ENCODE measurements at places on chromosomes 1 and 21. TPM values are rescaled to one million over a fixed set of nuclear protein-coding genes. Genes with fewer than 3 reads are reported as not detected.

Gene PTTG1IP
- total RNA-seq, result 99.5 TPM

- DNase-seq, result no peak
These were observed 28.9 kb downstream of the KCNA10 start for GRCh38 chr1:110489973-110490542.

DNA sequence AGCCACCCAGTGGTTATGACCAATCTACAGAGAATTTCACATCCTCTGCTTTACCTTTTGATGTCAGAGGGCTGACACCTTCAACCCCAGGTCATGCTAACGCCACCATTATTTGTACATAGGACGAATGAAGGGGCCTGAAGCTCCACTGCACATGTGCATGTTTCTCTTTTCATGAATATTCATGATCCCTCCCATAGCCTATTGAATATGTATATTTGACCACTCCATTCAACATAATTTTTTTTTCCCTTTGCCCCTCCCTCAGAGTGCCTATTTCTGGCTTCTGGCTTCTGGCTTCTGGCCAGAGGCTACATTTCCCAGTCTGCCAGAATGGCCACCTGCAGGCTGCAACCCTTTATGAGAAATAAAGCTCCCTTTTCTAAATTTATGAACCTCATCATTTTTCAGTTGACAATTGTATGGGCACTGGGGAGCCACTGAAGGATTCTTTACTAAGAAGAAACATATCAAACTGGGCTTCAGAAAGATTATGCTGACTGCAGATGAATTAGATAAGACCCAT lies 406.7 kb downstream of the SIPA1L2 start:
- no peak for DNase-seq

GRCh38 chr1:204321665-204322064 lies 38.1 kb downstream of the PLEKHA6 start:
- no peak for DNase-seq

DNA sequence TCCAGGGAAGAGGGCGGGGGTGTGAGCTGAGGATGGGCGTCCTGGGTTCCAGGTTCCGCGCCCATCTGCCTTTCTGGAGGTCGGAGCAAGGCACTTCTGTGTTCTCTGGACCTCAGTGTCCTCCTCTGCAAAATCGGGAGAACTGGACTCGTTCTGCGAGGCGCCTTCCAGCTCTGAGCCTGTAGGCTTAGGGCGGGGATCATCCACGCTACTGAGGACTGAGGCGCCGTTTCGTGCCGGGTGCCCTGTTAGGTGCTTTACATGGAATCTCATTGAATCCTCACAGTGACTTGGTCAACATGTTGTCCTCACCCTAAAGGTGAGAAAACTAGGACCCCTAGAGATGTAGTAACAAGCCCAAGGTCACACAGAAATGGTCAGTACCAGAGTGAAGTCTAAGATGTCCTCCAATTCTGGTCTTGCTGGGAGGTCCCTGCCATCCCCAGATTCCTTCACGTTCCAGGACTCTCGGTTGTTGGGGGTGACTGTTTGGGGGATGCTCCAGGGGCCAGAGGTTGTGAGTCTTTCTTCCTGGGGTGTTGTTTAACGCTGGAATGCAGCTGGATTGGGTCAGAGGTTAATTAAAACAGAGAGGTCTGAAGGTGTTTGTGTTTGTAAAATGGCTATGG lies 677 bp downstream of the PRKAA2 start:
- no peak for DNase-seq

- DNase-seq, result no peak
These were observed 13.6 kb upstream of the MAB21L3 start for GRCh38 chr1:116097626-116098025.

- DNase-seq, result no peak
These were observed 24.9 kb upstream of the RGS8 start for GRCh38 chr1:182709225-182709764.

Gene FCAMR
- total RNA-seq, result not detected

DNA sequence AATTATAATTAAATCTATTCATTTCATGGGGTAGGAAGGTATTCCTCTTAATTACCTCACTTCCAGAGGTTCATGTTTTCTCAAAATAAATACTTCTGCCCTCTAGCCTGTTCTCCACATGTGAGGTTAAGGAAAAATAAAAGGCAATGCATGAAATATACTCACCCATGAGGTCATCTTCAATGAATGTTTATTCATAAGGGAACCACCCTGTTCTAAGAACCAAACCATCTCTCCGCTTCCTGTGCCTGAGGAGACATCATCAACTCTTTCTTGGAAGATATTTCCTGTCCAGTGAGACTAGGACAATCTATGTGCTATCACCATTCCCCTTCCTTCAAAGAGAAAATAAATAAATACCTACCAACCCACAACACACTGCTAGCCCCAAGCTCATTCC lies 513.7 kb upstream of the PLXNA2 start:
- no peak for DNase-seq

- no peak for DNase-seq
These were observed 35.8 kb downstream of the OLFML3 start for GRCh38 chr1:114015075-114015474.

DNA sequence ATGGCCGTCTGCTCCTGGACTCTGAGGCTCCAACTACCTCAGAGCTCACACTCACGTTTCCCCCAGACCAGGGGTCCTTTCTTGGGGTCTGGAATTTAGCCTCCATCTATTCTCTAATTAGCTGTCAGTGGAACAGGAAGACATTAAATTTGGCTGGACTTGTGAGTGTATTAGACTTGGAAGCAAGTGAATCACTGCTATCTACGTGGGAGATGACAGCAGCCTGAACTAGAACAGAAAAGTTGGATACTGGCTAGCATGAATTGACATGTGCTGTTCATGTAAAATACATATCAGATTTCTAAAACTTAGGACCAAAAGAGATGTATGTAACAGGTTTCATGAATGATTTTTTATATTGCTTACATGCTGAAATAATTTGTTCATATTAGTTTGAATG lies 28.0 kb downstream of the TAF5L start:
- DNase-seq, result no peak

- no peak for DNase-seq
These were observed 96.1 kb upstream of the HIVEP3 start for GRCh38 chr1:42014823-42015222.

Gene CHI3L1
- not detected for total RNA-seq

- no peak for DNase-seq
These were observed 42.4 kb upstream of the FMO2 start for GRCh38 chr1:171142416-171143385.

- no peak for DNase-seq
These were observed 83.5 kb downstream of the MAN1C1 start for GRCh38 chr1:25700144-25700523.

Gene IL20
- total RNA-seq, result not detected

DNA sequence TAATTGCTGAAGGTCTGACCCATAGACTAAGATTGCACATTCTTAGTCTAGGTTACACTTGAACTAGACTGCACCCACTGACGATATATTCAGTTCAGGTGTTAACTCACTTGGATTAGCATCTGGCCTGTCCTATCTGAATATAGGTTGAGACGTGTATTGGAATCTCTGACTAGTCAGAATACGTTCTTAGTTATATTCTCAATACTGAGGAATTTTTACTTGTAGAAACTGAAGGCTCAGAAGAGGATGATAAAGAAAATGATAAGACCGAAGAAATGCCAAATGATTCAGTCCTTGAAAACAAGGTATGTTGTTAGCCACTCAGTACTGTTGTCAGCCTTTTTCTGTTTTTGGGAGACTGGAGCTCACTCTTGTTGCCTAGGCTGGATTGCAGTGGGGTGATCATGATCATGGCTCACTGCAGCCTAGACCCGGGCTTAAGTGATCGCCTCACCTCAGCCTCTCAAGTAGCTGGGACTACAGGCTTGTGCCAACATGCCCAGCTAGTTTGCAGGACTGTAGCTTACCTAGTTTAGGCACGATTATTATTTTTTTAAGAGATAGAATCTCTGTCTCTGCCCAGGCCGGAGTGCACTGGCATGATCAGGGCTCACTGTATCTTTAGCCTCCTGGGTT lies 10.8 kb downstream of the CCDC17 start:
- DNase-seq, result no peak

DNA sequence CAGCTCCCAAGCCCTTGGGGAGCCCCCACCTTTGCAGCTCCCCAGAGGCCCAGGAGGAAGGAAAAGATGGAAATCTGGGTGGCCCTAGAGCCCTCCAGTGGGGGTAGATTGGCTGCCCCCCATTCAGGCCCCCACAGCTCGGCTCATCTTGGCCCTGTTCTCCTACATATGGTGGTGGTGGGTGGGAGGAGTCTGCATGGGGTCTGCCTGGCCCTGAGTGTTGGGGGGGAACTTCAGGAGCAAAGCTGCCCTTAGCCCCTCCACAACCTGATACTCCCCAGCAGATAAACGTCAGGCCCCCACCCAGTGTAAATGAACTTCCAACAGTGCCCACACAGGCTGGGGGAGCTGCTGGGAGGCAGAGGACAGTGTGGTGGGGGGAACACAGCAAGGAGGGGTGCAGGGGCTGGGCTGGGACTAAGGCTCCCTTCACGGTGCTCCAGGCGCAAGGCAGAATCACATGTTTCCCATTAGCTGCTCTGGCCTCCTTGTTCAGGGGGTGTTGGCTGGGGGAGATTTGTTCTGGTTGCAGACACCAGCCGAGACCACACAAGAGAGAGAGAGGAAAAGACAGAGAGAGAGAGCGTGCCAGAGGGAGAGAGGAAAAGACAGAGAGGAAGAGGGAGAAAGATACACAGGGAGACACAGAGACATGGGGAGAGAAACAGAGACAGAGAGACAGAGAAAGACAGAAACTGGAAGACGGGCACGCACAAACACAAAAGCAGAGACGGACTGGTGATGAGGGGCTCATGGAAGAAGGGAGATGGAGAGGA lies 42.6 kb downstream of the AHDC1 start:
- DNase-seq, result no peak

GRCh38 chr1:156136970-156137483 lies 16.4 kb upstream of the SEMA4A start:
- DNase-seq, result no peak

DNA sequence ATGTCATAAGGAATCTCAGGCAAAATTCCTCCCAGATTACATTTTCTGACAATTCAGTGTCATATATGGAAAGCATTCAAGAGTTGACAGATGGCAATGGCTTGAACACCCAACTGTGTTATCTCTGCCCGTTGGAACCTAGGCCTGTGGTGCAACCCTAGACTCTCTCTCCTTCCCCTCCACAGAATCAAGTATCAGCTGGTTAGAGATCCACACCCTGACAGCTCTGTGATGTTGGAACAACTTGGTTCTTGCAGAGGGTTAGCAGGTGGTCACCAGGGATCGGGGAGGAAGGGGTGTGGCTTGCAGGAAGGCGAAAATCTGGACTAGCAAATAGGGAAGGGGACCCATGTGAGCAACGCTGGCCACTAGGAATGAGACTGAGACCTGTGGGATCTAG lies 26.3 kb downstream of the PCSK9 start:
- DNase-seq, result no peak
